ENCODE measurements at places on chromosomes 4 and X.

DNA sequence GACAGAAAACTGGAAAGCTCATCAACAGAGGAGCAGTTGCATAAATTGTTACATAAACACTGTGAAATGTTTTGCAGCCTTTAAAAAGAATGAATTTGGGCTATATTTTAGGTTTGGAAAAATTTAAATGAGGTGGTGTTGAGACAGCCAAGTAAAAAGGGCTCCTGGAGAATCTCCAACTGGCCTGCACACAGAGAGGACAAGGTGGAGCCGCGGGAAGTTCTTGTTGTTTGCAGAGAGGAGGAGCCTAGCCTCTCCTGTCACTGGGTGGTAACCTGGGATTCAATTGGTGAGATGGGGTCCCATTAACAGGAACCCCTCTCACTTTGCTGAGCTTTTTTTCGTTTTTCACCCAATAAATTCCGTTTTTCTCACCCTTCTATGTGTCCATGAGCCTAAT is 13.4 kb downstream of the GIMD1 start:
- no peak for DNase-seq

GRCh38 chr4:190016369-190017289 is 10.4 kb downstream of the FRG2 start:
- no peak for DNase-seq

DNA sequence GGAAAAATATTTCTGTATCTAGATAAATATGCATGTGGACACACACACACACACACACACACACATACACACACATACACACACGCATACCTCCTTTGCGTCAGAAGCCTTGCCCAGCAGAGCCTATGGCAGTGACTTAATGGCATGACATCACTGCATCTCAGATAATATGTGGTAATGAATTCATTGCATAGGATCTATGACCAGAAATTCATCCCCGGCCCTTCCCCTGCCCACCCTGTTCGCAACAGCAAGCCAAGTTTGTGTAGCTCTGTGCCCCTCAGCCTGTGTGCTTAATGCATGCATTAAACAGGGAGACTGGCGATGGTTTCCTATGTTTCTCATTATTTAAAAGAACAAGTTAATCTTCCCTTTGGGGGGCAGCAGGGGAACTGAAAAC is 120.7 kb downstream of the NKX6-1 start:
- DNase-seq: no peak

DNA sequence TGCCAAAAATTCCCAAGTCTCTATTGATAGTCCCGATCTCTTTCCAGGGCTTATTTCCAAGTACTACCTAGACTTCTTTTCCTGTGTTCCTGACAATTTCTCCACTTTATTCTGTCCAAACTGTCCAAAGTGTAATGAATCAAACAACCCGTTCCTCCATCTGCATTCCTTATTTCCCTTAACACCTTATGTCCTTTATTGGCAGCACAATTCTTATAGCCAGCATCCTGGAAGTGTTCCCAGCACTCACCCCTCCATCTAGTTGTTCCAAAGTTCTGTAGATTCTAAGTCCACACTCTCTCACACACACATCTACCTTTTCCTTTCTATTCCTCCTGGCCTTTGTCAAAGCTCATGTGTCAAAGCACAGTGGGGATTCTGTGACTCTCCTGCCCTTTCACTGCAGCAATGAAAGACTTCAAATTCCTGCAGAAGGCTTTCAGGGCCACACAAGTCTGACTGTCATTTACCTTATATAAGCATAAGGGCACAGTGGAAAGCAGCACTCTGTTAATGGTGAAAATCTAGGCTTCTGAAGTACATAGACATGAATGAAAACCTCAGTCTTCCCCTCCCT is 22.1 kb downstream of the LIMCH1 start:
- no peak for DNase-seq

DNA sequence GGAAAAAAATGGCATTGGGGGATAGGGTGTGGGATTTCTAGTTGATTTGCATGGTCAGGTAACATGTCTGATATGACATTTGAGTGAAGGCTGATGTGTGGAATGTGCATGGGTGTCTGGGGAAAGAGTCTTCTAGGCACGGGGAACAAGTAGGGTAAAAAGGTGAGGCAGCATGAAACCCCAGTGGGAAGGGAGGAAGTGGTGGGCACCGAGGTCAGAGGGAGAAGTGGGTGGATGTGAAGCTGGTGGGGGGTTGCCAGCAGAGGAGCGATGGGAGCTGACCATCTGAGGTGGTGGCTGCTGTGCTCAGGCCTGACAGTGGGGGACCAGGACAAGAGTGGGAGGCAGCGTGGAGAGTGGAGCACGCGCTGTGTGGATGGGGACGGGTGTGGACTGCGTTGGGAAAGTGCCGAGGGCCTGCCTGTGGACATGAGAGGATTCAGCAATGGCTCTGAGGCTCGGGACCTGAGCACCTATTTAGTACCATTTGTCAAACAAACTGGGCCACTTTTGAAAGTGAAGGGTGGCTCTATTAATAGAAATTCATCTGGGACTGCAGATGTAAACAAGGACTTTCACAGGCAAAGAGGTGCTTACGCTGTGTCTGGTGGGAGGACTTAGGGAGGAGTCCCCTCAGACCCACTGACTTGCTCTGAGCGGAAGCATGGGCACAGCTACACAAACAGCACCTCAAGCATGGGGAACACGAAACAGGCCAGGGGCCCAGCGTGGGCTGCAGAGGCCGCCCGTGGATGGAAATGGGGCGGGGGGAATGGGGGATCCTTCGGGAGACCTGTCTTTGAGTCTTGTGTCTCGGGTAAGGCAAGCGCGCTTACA is 16.7 kb upstream of the S100P start:
- DNase-seq: no peak

DNA sequence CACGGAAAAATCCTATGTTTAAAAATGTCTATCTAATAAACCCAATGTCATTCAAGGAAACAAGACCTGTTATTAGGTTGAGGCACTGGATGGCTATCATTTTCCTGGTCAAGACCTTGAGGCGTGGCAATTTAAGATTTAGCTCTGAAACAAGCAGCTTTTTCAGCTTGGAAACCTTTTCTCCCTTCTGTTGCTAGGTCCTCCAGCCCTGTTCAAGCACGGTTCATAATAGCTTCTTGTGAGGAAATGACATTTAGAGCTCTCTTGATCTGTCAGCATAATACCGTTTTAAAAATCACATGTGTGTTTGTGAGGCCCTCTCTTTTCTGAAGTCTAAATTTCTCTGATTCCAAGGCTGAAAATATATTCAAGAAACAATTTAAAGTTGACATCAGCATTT is 133.6 kb upstream of the GRPR start:
- no peak for DNase-seq

DNA sequence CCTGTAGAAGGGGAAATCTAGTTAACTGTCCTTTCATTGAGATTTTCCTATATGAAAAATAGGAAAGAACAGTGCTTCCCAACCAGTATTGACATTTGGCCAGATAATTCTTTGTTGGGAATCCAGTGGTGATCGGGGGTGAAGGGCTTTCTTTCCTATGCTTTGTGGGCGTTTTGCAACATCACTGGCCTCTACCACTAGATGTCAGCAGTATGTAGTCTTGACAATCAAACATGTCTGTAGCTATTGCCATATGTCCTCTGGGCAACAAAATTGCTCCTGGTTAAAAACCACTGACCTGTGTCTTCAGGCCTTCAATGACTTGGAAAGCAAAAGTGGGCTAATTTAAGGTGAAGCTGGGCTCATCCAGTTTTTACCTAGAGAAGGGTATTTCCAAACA is 658.5 kb downstream of the DACH2 start:
- DNase-seq: no peak

DNA sequence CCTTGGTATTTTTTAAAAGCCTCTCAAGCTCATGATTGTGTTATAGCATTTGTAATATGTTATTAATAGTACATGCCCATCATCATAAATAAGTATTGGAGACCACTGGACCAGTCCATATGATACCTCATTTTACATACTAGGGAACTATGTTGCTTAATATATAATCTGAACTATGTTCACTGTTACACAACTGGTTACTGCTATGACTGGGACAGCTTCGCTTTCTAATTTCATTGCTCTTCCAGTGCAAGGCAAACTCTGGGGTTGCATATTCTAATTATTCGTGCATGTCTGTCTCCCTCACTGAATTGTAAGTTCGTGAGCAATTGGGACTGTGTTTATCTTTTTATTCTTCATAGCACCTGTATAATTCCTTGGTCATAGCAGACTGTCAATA is 330.5 kb downstream of the RAPGEF2 start:
- DNase-seq: no peak

GRCh38 chr4:53586121-53586816 is 5.0 kb downstream of the LNX1 start:
- no peak for DNase-seq

- no peak for DNase-seq
Observed at GRCh38 chrX:107293056-107293455, 86.6 kb downstream of the DNAAF6 start.

GRCh38 chr4:6257247-6258025 is 12.2 kb upstream of the WFS1 start:
- DNase-seq: no peak

DNA sequence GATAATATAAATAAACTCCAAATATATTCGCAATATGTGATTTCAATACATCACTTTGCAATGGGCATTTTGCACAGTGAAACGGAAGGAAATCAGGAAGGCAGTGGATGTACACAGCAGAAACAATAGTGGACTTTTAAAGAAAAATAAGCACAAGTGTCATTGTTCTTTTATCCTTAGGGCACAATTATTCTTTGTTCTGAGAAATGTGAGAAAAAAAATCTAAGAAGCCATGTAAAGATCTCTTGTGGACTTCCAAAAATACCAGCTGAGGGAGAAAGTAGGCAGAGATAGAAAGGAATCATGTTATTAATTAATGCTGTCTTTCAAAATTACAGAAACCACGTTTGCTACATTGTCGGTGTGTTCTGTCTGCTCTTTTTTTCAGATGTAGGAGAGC is 17.6 kb upstream of the PRRG1 start:
- no peak for DNase-seq

DNA sequence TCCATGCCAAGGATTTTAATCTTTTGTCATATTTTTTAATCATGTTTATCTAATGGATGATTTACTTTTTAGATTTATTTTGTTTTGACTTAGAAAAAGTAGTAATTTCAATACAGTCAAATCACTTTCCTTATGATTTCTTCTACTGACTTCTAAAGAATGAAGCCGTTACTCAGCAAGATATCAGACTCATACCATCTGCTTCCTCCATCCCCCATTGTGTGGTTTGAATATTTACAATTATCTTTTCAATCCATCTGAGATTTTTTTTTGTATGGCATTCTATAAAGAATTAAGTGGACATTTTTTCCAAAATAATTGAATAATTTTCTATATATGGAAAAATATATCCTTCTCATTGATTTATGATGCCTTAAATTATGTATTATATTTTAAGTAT is 565.4 kb upstream of the ATOH1 start:
- no peak for DNase-seq

GRCh38 chr4:168612450-168613135 is 115.7 kb downstream of the PALLD start:
- DNase-seq: no peak

DNA sequence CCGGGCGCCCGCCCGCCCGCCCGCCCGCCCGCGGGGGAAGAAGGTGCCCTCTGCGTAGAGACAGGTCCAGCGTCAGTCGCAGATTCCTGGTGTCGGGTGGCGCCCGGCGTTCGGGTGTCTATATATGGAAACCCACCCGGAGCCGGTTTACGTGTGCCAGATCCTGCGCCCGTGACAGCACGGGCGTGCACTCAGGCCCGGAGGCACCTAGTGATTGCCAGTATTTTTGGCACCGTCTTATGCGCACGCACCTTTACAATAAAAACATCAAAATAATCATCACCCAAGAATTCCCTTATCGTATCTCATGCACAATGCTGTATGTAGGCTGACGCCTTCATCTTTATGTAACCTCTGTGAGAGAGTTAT is 519 bp downstream of the SLC25A4 start:
- DNase-seq: peak; percentile 19

GRCh38 chr4:117378942-117379341 is 293.6 kb upstream of the TRAM1L1 start:
- no peak for DNase-seq

GRCh38 chrX:39816871-39817731 is 280.7 kb downstream of the BCOR start:
- DNase-seq: peak; percentile 28

- no peak for DNase-seq
Observed at GRCh38 chr4:100508691-100509090, 9.1 kb downstream of the EMCN start.

DNA sequence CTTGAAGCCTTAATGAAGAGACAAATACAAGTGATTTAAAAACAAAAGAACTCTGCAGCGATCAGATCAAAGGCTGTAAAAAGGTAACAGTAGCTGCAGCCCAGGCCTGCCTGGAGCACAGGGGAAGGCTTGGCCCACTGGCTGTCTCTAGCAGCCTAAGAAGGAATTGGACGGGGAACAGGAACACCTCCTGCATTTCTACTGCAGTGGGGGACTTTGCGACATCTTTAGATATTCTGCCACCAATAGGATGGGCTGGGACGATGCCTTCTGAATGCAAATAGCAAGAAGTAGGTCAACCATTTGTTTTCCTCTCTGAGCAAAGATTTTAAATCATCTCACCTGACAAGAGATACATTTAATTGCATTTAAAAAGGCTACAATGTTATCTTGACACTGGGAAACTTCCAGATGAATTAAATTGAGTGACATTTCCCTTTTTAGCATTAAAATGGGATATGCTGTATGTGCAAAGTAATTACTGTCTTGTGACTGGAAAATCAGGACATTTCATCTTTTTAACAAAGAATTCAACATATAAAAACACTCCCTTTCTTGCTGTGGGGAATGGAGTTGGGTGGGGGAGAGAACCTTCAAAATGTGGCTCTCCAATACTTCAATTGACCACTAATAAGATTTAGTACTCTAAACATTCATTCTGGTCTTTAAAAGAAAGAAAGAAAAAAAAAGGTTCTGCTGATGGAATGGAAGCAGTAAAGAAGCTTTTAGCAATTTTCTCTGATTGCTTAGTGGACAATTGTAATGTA is 70.0 kb downstream of the NYX start:
- DNase-seq: no peak

DNA sequence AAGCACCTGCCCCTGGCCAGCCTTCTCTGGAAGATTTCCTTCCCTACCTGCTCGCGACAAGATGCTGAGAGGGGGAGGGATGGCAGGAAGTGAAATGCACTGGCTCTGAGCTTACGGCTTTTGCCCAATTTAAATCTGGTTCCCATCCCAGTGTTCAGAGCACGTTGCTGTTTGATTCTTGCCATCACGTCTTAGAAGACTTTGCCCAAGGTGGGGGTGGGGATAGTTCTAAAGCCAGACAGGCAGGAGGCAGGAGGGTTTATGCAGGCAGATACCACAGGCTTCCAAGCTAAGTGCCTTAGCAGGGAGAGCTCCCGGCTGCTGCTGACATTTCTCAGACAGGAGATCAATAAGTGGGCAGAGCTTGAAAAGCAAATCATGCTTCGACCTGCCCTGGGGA is 393.9 kb downstream of the MID1IP1 start:
- DNase-seq: no peak
